ENCODE measurements at places on chromosomes 12 and 14.

GRCh38 chr14:71433303-71433702 lies 498.9 kb upstream of the RGS6 start:
- no peak for DNase-seq

DNA sequence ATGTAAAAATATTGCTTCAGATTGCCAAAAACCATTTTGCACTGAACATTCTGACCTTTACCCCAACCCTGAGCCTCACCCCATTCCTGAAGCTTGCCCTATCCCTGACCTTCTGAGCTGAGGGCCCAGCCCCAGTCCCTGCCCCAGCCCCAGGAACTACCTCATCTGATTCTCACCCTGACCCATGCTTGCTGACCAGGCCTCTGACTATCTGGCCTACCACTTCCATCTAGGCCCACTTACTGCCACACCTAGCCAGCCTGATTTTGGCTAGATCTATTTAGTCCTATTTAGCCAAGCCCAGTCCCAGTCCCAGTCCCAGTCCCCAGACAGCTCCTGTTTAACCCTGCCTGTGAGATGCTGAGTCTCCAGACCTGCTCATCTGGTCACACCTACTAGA lies 33.6 kb downstream of the OR10P1 start:
- no peak for DNase-seq

- DNase-seq: no peak
Measured at GRCh38 chr12:124778411-124778810, 85.3 kb downstream of the SCARB1 start.

DNA sequence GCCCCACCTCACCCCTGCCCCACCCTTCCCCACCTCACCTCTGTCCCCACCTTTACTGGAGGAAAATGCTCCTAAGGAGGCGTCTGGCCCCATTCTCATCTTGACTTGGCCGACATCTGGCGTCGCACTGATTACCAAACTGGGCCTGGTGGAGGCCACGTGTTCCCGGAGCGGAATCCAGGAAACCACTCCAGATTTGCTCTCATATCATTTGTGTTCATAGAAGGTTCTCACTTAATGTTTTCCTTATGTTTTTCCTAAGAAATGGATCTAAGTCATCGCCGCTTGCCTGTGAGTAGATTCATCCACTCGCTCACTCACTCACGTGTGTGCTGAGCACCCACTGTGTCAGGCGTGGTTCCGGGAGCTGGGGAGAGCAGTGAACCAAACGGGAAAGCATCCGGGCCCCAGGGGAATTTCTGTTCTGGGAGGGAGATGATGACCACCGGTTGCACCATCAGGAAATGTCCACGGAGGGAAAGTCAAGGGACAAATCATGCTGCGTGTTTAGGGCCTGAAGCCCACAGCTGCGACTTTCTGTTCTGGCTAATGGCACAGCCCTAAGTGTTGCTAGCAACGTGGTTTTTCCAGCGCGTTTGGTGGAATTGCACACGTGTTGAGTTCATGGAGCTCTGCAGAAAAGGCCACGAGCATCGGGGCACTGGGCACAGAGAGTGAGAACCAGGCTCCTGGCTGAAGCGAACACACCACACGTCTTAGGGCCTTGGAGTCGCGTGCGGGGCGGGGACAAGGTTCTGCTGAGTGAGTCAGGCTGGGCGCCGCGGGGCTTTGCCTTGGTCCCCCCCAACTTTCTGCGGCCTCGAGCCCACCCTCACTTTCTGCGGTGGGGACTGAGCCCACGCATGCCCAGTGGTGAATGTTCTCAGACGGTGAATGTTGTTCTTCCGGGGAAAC lies 57.7 kb downstream of the ADGRD1 start:
- no peak for DNase-seq

GRCh38 chr12:57089271-57090245 lies 644 bp downstream of the NAB2 start:
- DNase-seq: peak; percentile 60

GRCh38 chr12:42979746-42980145 lies 390.2 kb upstream of the PRICKLE1 start:
- DNase-seq: no peak

GRCh38 chr14:50578433-50578832 lies 18.5 kb downstream of the ATL1 start:
- no peak for DNase-seq

DNA sequence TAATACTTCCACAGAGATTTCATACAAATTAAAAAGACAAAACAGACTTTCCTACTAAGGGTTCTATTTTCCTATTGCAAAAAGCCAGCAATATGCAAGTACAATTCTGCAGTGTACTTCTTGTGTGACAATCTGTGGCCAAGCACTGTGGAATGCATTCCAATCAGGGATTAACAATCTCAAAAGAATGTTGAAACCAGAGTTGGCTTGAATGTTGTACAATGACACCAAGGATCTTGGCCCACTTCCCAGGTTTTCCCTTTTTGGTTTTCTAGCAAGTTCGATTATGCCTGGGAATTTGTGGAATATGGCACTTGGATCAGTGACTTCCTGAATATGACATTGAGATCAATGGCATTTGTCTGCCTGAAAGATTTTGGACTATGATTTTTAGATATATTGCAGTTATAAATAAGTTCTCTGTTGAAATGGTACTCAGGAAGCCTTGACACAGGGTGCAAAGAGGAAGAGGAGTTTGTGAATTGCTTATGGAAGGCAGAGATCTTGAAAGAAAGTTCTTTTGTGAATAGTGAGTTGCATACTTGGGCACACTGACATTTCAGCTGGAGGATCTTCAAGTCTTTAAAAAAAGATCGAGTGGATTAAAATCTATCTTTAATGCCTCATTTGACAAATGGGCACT lies 81.4 kb upstream of the FERMT2 start:
- DNase-seq: peak; percentile 51

- DNase-seq: no peak
Measured at GRCh38 chr12:131102991-131103668, 149.4 kb downstream of the ADGRD1 start.

DNA sequence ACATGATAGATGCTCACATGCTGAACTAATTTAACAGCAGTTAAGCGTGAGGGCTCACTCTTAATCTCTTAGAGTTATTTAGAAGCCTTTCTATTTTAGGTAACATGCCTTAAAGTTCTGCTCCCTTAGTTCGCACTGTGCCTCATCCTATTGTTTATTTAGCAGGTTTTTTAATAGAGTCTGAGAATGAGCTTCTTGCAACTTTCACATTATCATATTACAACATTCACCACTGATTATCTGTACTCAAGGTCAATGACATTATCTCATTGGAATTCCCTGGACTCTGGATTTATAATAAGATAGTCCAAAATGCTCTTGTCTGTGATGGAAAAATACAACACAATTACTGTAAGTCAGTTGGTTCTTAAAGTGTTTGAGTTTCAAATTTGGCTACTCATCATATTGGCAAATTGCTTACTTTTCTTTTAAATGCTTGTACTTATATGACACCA lies 183.6 kb upstream of the SLC38A2 start:
- no peak for DNase-seq

- no peak for DNase-seq
Measured at GRCh38 chr12:81811778-81812125, 52.6 kb upstream of the PPFIA2 start.

DNA sequence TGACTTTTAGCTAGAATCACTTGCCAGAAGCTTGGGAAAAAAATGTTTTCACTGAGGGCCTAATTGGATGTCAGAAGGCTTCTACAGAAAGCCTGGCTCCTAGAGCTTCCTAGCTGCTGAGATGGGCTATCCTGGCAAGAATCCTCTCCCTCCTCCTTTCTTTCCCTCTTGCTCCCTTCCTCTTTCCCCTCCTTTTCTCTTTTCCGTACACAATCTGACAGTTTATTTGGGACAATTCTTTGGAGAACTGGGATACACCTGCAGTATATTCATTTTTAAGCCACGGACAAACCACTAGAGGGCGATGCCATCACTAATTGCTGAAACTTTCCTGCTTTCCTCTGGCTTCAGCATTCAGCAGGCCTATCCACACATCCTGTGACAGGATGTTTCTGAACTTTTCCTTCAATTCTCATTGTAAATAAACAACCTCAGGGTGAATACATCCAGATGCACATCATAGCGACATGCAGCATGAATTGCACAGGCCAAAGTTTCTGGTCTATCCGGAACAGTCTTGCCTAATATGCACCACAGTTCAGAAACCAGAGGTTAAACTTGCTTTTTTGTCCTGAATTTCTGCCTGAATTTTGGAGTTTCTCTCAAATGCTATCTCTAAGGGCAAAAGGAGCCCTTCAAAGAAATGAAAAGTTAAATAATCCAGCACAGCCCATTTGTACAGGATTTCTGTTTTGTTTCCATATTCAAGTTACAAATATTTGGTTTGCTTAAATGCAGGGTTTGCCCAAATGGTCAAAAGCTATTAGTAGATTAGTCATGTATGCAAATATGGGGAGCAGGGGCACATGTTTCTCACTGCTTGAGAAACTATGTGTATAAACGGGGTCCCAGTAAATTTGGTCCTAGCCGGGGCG lies 142.8 kb downstream of the PAWR start:
- peak; percentile 20 for DNase-seq

- DNase-seq: no peak
Measured at GRCh38 chr14:104708606-104709268, 15.3 kb upstream of the ADSS1 start.

DNA sequence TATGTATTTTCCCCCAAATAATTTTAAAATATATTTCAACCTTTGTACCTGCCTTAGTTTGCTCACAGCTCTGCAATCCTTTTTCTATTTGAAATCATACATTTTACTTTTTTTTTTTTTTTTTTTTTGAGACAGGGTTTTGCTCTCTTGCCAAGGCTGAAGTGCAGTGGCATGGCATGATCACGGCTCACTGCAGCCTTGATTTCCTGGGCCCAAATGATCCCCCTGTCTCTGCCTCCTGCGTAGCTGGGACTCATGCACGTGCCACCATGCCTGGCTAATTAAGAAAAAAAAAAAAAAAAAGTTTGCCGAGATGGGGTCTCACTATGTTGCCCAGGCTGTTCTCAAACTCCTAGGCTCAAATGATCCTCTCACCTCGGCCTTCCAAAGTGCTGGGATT lies 1.3 kb upstream of the SYCP3 start:
- DNase-seq: no peak

GRCh38 chr14:60221457-60221856 lies 27.6 kb upstream of the PPM1A start:
- DNase-seq: no peak

DNA sequence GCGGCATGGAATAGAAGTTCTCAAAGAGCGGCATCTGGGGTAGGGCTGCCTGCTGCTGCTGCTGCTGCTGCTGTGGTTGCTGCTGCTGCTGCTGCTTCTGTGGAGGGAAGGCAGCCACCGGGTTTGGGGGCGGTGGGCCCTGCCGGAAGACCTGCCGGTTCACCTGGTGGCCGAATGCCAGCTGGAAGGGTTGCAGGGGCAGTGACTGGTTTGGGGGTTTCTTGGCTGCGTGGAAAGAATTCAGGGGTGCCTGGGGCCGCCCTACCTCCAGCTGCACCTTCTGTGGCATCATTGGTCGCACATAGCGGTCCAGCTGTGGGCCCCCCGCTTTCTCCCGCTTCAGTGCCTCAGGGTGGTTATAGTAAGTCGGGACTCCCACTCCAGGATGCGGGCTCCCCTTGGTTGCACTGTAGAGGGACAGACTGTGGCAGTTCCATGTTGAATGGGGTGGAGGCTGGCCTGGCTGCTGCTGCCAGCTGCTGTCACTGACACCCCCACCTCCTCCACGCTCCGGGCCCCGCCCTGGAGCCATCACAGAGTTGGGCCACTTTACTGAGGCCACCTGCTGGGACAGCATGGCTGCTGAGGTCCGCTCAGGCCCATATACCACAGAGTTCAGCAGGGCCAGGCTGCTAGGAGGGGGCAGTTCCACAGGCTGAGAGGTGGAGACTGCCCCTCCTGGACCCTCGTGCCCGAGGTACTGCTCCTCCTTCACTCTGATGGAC lies 25.2 kb upstream of the PNMA1 start:
- no peak for DNase-seq

DNA sequence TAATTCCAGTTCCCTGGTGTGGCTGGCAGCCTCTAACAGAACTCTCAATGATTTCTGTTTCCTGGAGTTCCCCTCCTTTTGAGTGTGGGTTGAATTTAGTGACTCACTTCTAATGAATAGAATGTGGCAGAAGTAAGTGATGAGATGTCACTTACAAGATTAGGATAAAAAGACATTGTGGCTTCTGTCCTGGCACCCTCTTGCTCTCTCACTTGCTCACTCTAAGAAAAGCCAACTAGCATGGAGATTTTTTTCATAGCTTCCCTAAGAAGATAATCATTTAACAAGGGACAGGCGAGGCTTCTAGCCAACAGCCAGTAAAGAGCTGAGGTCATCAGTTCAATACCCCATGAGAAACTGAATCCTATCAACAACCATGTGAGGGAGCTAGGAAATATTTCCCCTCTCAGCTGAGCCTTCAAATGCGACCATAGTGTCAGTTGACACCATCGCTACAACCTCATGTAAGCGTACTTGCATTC lies 156.7 kb downstream of the TMTC3 start:
- DNase-seq: no peak

GRCh38 chr14:89058697-89059096 lies 234.2 kb downstream of the TTC8 start:
- DNase-seq: no peak

DNA sequence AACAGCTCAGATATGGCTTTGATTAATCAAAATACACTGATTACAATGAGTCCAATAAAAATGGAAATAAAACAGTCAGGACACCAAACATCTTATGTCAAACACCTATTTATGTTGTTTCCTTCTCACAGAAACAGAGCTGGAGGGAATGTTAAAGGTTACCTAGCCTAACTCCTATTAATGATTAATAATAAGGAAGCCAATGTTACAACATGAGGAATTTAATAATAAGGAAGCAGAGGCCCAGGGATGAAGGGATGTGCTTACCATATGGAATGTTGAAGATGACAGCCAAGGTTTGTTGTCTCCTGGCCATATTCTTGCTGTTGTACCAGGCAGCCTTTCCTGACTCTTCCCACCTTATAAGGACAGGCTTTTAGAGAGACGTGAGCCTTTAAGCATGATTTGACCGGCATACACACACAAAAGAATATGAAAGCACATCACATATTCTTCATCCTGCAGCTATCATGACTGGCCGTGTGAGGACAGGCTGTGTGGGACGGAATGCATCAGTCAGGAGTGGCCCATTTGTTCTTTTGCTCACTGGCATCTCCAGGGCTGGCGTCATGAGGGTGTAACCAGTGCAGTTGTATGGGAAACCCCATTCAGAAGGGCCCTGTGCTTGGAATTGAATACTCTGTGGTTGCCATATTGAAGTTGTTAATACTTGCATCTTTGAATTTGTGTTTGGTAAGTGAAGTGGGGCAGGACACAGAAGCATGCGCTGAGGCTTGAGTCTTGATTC lies 3.1 kb upstream of the GPRC5D start:
- no peak for DNase-seq

DNA sequence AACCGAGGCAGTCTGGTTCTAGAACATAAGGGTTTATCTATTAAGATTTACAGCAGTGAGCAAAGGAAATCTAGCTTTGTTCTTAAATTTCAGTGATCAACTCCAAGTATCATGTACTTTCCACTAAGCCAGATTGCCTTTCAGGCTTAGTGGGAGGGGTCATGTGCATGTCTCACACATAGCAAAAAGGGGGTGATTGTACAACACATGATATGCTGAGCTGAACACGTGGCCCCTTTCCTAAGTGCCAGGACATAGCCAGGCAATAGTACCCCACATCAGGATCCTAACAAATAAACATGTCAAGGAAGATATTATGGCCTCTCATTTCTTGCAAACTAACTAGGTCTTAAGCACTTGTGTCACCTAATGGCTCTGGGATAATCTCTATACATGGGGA lies 347.2 kb downstream of the C12orf75 start:
- no peak for DNase-seq

All from globus pallidus (tissue), 1 donor.